Stimulated activated CD4-positive, alpha-beta T cell treated with anti-CD3 and anti-CD28 coated beads, TNF-alpha, amount 100 ng/mL, for 24 hours (primary cell): ENCODE measurements at places on chromosomes 13 and 19.

DNA sequence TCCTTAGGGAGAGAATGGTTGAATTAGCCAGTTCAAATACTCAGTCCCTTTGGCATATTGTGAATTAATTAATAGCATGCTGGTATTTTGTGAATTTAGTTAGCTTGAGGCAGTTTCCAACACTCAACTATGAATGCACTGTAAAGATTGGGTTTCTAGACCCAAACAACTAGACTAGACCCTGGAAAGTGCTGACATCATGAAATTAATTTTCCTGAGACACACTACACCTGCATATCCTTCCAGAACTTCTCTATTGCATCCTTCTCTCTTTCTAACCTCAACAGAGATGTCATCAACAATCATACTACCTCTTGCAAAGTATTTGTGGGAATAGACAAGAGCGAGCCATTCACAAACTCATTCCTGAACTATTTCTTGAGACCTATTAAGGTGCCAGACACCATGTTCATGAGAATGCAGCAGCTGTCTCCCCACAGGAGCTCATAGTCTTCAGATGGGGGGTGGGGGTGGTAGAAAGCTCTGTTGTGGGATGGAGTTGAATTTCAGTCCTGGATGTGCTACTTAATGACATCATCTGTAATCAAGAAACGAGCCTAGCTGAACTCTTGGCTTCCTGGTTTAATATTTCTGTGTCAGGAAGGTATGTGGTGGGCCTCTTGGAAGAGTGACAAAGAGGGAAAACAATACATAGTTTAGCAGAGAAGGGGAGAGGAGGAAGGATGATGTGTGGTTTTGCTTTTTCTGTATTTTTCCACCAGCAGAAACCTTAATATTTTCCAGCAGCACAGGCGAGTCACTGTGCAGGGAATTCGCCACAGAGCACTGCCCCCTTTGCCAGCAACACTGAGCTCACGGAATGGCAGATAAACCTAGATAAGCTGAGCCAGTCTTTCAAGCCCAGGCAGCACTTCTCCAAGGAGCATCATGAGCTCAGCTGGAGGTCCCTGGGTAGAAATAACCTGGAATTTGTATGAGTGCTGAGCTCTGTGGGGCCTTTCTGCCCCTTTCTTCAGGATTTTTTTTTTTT is 53.1 kb upstream of the CYSLTR2 start:
- no peak for DNase-seq

GRCh38 chr13:75579529-75579928 is 29.9 kb downstream of the UCHL3 start:
- DNase-seq: no peak

GRCh38 chr19:34487651-34488051 is 6.1 kb downstream of the WTIP start:
- no peak for DNase-seq

DNA sequence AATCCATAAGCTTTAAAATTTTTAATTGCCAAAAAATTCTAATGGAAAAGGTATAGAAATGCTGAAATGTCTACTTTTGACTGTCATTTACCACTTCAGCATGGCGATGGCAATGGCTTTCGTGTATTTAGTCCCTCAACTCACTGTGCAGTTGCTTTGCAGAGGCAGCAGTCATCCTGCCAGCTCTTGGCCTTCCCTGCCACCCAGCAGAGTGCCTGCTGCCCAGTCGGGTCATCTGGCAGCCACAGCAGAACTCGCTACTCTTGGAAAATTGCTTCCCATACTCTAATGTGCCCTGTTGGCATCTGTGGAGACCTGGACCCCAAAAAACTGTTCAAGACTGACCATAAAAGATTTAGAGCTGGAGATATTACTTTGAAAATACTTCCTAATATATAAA is 383.2 kb downstream of the UQCRFS1 start:
- no peak for DNase-seq

DNA sequence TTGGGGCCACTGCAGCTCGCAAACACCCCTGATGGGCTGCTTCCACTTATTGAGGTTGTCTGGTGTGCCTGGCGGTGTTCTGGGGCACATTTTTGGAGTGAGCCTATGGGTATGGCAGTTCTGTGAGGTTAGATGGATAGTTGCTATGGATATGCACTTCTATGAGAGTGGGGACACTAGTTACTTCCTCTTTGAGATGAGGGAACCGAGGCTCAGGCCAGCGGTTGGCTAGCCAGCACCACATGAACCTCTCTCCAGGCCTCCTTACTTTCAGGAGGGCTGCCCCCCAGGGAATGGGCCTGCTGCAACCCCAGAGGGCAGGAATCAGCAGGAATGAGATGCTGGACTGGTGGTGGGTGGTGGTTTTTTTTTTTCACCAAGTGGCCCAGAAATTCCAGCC is 13.5 kb upstream of the PRR19 start:
- DNase-seq: no peak

DNA sequence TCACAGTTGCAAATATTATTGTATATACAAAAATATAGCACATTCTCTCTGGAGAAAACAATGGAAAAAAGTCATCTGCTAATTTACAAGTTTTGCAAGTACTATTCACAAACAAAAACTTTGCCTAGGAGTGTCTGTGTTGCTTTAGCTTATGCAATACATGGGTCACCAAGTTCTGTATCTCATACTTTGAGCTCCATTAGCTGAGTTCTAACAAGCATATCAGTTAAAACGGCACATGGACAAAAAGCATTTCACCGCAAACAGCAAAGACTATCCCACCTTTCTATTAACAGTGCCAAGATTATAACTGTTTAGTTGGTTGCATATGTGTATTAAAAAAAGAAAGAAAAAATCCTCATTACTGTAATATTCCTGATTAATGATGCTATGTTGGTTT is 4.6 kb downstream of the SPRY2 start:
- DNase-seq: no peak

- no peak for DNase-seq
These were observed 7.2 kb downstream of the DNAJC15 start for GRCh38 chr13:43030548-43030947.

GRCh38 chr19:28607066-28607583 is 605.8 kb downstream of the UQCRFS1 start:
- no peak for DNase-seq

DNA sequence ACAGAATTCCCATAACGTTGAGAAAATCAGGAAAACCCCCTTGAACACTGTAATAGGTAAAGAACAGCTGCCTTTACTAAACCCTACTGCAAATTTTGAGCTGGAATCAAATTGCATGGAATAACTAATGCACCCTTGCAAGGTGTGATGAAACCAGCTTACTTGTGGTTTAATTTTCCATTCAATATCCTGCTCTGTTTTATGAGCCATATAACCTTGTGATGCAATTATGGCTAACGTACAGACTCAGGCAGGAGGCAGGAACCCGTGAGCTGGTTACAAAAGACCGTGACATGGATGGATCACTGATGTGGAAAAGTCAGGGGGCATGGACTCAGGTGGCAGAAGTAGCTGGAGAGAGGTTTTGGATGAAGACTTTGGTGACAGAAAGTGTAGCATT is 438.6 kb downstream of the COG6 start:
- DNase-seq: no peak

- no peak for DNase-seq
These were observed 34.0 kb downstream of the CEBPA start for GRCh38 chr19:33268162-33268991.

- DNase-seq: no peak
These were observed 6.6 kb upstream of the CD79A start for GRCh38 chr19:41870401-41870873.

DNA sequence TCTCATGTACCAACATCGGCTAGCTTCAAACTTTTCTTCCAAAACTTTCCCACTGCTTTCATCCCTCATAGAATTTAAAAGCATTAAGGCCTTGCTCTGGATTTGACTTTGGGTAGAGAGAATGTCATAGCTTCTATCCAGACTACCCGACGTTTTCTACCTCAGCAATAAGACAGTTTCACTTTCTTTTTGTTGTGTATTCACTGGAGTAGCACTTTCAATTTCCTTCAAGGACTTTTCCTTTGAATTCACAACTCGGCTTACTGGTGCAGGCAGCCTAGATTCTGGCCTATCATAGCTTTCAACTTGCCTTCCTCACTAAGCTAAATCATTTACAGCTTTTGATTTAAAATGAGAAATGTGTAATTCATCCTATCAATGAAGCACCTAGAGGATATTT is 420.4 kb upstream of the GPC6 start:
- no peak for DNase-seq

GRCh38 chr13:112835796-112836195 is 133.2 kb upstream of the MCF2L start:
- DNase-seq: no peak

- DNase-seq: no peak
These were observed 12.2 kb upstream of the ZNF536 start for GRCh38 chr19:30359936-30360335.

- DNase-seq: no peak
These were observed 1.3 kb downstream of the CDX2 start for GRCh38 chr13:27967736-27968315.

GRCh38 chr13:80547885-80548825 is 207.2 kb upstream of the SPRY2 start:
- no peak for DNase-seq

GRCh38 chr19:35959040-35959967 is 23.1 kb downstream of the LRFN3 start:
- peak; percentile 55 for DNase-seq

DNA sequence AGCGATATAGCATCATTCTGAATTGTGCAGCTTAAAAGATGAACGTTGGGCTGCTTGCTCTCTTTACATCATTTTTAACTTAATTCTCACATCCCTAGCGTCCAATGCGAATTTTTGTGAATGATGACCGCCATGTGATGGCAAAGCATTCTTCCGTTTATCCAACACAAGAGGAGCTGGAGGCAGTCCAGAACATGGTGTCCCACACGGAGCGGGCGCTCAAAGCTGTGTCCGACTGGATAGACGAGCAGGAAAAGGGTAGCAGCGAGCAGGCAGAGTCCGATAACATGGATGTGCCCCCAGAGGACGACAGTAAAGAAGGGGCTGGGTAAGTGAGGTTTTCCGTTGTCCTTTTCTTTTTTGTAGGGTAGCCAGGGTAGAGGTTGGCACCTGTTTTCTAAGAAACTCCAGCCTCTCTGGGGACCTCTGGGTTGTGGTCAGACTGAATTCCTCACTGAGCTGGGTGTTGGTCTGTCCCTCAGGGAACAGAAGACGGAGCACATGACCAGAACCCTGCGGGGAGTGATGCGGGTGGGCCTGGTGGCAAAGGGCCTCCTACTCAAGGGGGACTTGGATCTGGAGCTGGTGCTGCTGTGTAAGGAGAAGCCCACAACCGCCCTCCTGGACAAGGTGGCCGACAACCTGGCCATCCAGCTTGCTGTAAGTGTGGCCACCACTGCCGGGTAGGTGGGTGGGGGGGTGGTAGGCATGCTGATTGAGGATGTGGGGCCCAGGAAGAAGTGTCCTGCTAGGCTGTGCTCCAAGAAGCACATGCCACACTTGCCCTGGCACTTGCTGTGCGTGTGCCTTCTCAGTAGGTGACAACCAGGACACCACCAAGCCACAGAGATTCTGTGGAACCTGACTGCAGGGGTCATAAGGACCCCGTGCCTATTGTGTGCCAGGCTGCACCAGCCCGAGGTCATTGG is 17.0 kb downstream of the ILF3 start:
- no peak for DNase-seq

DNA sequence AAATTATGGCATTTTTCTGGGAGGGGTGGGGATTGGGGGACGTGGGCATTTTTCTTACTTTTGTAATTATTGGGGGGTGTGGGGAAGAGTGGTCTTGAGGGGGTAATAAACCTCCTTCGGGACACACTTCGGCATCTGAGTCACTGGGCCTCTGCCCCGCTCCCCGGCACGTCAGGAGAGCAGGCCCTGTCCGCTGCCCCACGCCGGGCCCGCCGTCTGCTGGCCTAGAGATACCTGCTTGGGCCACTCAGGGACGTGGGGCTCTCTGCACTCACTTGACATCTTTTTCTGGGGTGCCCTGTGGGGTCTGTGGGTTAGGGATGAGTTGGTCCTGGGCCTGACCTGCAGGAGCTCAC is 3.5 kb upstream of the FTL start:
- no peak for DNase-seq

DNA sequence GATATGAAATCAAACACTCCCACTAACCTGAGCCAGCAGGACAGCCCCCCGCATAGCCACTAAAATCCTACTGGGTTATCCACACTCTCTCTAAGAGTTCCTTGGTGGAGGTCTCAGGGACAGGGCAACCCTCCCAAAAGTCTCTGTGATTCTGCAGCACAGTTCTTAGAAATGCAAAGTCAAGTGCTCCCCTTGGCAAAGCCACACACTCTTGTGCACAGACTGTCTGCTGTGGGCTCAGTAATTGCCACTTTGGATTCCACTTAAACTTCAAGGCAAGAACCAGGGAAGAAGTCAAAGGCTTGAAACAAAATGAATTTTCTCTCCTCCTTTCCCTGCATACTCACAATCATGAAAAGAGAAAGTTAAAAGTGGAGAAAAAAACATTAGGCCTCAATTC is 61.5 kb downstream of the DOCK9 start:
- DNase-seq: no peak

DNA sequence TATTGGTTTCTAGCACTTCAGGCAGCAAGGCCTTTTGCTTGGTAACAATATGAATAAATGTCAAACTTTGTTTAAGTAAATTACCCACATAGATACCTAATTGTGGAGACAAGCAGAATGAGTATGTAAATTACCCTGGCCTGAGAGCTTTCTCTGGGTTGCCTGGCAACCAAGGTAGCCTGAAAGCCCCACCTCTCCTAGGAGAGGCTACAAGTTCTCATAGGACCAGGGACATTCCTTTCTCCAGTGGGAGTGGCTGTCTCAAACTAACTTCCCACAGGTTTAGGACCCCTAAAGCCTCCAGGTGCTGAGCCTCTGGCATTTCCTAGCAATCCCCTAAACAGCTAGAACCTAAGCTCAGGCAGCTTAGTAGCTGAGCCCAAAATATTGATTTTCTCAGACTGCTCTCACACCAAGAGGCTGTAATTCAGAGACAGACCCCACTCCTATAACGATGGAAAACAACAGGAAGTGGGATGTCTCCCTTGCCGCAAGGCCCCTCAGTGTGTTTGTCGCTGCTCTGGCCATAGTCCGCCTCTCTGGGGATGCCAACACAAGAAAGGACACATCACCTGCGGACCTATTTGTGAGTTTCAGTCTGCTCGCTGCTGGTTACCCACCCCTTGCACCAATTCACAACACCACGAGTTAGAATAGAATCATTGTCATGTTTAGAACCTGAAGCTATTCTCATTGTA is 207.3 kb downstream of the DLEU7 start:
- no peak for DNase-seq
